ENCODE measurements at places on chromosomes 16 and 17. TPM values are rescaled to one million over a fixed set of nuclear protein-coding genes. Genes with fewer than 3 reads are reported as not detected.
A peak's percentile ranks its signal among the peaks of the same experiment; 100 is the strongest.

Gene GRB7
- 5.8 TPM for total RNA-seq

GRCh38 chr17:39183045-39183444 is 14.4 kb downstream of the CACNB1 start:
- no peak overlapping the region for H3K4me3 ChIP-seq
- no peaks in the 10 kb centered on the region for H3K27me3 ChIP-seq
- peaks cover 19% of the 10 kb centered on the region for H3K36me3 ChIP-seq
- H3K4me1 ChIP-seq: no peaks in the 10 kb centered on the region
- no peak overlapping the region for H3K27ac ChIP-seq
- DNase-seq: no peak

DNA sequence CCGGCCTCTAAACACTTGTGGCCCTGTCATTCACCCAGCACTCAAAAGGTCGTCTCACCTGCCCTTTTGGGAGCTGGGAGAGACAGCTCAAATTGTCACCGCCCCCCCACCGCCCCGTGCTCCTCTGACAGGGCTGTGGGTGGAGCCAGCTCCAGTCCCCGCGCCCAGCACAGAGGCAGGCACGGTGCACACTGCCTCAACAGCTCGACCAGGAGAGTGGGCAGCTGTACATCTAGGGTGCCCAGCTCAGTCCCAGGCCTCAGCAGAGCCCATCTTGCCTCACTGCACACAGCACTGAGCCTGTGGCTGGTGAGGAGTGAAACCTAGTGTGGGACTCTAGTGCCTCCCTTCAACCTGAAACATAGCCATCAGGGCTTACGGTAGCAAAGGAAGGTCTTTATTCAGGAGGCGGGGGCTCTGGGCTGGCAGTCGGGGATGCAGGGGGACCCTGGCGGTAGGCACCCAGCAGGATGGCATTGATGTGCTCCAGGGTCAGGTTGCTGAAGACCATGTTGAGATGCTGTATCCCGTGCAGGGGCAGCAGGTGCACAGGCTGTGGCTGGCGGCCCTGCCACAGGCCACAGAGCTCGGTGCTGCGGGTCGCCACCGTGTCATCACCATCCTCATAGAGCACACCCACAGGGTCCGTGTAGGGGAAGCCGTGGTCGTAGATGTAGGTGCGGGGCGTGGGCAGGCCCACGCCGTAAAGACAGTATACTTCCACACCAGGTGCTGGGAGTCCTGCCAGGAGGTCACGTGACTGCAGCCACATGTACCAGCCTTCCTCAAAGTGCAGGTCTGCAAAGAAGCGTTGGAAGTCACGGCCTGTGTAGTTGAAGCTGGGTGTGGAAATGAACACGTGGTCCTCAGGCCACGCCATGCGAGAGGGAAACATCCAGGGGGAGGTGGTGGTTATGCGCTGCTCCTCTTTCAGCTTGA is 3.1 kb upstream of the PSMB10 start:
- H3K4me1 ChIP-seq: no peaks in the 10 kb centered on the region
- H3K27ac ChIP-seq: no peak overlapping the region
- no peaks in the 10 kb centered on the region for H3K27me3 ChIP-seq
- peaks cover 49% of the 10 kb centered on the region for H3K36me3 ChIP-seq

DNA sequence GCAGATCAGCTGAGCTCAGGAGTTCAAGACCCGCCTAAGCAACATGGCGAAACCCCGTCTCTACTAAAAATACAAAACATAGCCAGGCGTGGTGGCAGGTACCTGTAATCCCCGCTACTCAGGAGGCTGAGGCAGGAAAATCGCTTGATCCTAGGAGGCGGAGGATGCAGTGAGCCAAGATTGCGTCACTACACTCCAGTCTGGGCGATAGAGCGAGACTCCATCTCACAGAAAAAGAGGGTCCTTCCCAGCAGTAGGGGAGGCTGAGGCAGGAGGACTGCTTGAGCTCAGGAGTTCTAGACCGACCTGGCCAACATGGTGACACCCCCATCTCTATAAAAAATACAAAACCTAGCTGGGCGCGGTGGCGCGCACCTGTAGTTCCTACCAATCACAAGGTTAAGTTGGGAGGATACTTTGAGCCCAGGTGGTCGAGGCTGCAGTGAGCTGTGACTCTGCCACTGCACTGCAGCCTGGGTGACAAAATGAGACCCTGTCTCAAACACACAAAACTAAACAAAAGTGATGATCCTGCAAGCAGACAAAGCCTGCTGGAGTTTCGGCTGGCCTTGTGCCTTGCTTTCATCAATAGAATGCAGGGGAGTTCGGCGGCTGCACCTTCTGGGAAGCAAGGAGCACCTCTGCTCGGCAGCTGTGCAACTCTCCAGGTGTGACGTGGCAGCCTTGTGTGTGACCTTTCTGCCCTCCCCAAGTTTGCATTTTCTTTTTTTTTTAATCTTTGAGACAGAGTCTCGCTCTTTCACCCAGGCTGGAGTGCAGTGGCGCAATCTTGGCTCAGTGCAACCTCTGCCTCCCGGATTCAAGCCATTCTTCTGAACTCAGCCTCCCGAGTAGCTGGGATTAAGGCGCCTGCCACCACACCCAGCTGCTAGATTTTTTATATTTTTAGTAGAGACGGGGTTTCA is 12.4 kb upstream of the YWHAE start:
- no peak overlapping the region for H3K4me3 ChIP-seq
- H3K36me3 ChIP-seq: no peaks in the 10 kb centered on the region

DNA sequence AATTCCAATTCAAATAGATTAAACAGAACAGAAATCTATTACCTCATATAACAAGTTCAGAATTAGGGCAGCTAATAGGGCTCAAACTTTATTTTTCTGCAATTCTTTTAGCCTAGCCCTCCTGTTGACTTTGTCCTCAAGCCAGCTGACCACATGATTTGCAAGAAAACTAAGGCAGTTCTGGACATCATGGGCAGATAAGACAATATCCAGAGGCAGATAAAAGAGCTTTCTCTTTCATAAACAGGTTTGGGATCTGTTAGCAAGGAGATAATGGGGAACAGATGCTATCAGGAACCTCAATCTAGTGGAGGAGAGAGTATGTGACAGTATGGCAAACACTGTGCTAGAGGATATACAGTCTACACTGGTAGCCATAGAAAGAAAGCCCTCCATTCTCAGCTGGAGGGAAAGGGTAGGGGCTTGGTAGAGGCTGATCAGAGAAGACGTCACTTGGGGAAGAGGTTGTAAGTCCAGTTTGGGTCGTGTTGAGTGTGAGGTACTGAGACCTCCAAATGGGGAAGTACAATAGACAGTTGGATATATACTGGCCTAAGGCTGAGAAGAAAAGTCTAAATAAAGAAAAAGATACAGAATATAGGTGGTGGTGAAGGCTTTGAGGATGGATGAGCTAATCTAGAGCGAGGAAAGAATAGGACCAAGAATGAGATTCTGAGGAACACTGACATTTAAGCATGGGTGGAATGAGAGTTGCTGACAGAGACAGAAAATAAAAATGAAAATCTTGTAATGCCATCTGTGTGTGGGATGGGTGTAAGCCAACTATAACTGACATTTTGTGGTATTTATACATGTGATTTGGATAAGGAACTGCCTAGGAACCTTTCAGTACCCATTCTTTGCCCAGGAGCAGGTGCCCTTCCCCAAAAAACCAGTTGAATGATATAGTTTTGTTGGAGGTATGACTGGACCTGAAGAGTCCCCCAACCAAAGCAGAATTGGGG is 67.4 kb downstream of the CYB561 start:
- no peaks in the 10 kb centered on the region for H3K27me3 ChIP-seq
- no peak overlapping the region for H3K4me3 ChIP-seq

DNA sequence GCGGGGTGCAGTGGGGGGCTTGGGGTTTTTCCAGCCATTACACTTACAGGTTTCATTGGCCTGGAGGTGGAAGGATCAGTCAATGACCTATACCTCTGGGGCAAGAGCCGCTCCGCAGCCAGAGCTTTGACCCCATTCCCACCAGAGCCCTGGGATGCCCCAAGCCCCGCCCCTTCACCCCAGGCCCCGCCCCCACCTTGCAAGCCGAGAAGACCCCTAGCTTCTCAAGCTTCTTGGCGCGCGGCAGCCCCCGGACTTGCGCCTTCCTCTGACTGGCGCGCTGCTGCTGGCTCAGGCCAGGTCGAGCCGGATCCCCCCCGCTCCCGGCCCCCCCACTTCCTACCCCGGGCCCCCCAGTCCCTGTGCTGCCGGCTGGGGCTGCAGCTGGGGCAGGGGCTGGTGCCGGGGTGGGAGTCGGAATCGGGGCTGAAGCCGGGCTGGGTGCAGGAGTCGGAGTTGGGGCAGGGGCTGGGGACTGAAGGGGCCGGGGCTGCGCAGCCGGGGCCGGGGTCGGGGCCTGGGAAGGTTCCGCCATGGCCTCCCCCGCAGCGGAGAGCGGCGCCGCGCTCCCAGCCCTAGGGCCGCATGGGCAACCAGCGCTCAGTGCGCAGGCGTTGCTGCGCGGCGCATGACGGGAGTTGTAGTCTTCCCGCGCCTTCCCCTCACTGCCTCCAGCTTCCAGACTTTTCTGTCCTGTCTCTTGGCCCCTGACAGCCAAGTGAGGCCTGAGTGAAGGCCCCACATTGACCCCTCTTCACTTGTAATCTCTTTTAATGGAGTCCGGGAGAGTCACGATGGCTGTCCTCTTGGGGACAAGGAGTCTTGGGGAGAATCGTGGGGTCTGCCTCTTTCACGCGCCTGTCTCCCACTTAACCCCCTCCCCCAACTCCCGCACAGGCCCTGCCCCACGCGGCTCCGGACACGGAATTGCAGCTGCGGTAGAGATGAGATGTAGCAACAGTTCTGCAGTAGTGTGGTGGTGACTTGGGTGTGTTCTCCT is at the start of gene KAT2A:
Gene KAT2A (minus strand): TSS at position 598 of the 1,000 bp plus-strand sequence. CDS start 63 bp downstream, at position 535.
- peaks cover 32% of the 10 kb centered on the region for H3K36me3 ChIP-seq
- H3K27me3 ChIP-seq: no peaks in the 10 kb centered on the region
- peaks cover 27% of the 10 kb centered on the region for H3K4me1 ChIP-seq
- H3K27ac ChIP-seq: peak within 1 kb of the TSS; percentile 73
- peak within 1 kb of the TSS; percentile 98 for H3K4me3 ChIP-seq

- H3K36me3 ChIP-seq: peaks cover 48% of the 10 kb centered on the region
- H3K27me3 ChIP-seq: no peaks in the 10 kb centered on the region
- H3K4me1 ChIP-seq: no peaks in the 10 kb centered on the region
- no peak overlapping the region for H3K4me3 ChIP-seq
Observed at GRCh38 chr17:59038734-59039133, 67.9 kb downstream of the TRIM37 start.

Measured in right atrium auricular region (tissue), 2 donors.